Epithelial cell of esophagus (primary cell): ENCODE measurements at places on chromosomes 4 and X.

DNA sequence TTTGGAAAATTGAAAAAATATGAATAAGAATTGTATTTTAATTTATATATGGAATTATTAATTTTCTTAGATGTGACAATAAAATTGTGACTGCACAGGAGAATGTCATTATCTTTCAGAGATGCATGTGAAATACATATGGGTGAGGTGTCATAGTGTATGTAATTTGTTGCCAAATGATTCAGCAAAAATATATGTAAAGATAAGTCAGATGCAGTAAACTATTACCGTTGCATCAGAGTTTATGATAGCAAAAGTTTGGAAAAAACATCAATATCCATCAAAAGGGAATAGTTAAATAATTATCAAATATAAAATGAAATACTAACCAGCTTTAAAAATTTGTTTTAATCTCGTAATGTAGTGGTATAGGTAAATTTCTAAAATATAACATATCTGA, 10.4 kb upstream of the SLC7A11 start:
- DNase-seq, result peak; percentile 20

GRCh38 chr4:10688846-10689245, 4.3 kb upstream of the CLNK start:
- no peak for DNase-seq

DNA sequence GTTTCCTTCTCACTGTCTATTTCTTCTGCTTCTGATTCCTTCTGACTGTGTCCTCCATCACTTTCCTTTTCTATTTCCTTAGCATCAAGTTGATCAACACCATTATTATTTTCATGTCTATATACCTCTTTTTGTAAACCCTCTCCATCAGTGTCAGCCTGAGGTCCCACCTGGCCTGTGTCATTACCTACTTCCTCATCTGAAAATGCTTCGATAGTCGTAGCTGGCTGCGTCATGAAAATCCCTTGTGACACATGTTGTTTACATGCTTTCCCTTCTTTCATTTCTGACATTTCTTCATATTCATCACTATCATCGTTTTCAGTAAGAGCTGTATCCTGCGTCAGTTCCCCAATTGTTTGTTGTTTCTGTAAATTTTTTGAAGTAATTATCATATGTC, 39.6 kb downstream of the RPGR start:
- DNase-seq, result no peak

DNA sequence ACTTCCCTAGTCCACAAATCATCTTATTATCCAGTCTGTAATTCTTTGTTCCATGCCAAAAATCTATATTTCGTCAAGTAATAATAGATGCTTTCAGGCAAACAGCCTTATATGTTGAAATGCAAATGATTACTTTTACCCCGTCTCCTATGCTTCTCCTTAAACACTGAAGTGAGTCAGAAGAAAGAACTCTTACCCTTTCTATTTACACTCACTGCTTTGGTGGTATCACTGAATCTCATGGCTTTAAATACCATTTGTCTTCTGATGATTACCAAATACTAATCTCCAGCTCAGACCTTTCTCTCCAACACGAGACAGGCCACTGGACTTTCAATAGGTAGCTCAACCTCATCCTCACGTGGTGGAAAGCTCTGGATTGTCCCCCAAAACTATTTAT, 558.1 kb downstream of the IL1RAPL1 start:
- no peak for DNase-seq

- no peak for DNase-seq
Observed at GRCh38 chr4:4864940-4865704, 5.7 kb downstream of the MSX1 start.

DNA sequence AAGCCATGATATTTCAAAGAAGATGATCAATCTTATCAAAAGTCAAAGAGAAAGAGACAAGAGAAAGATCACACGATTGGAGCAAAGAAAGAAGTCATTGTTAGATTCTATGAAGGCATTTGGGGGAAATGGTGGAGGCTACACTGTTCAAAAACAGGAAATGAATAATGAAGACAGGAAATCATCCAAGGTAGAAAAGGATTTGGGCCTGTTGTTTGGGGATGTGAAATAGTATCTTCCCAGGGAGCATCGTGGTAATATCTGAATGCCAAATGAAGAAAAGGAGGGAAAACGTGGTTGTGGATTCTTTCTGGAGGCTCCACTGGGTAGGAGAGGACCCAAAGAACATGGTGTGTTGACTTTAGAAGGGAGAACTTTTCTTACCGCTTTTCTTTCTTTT, 482.4 kb downstream of the NLGN4X start:
- no peak for DNase-seq

- no peak for DNase-seq
Observed at GRCh38 chr4:40199999-40200874, 3.4 kb downstream of the RHOH start.

GRCh38 chr4:78862314-78862737, 76.9 kb downstream of the PAQR3 start:
- DNase-seq, result no peak

DNA sequence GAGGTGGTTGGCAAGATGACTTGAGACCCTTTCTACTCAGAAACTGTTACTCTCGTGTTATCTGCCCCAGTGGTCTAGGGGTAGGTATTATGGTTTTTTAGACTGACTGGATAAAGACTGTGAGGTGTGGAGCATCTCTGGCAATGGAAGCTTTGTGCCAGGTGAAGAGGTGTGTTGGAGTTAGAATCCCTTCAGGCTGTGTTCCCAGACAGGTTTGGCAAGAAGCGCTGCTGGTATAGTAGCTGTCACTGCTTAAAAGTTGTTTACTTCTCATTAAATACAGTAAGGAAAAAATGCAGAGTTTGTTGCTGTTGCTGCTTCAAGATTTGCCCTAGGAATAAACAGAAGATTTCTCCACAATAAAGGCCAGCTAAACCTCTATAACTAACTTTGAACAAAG, 35.3 kb downstream of the AREG start:
- peak; percentile 83 for DNase-seq
